ENCODE measurements at places on chromosomes 12 and 14. TPM values are rescaled to one million over a fixed set of nuclear protein-coding genes. Genes with fewer than 3 reads are reported as not detected.
A peak's percentile ranks its signal among the peaks of the same experiment; 100 is the strongest.

DNA sequence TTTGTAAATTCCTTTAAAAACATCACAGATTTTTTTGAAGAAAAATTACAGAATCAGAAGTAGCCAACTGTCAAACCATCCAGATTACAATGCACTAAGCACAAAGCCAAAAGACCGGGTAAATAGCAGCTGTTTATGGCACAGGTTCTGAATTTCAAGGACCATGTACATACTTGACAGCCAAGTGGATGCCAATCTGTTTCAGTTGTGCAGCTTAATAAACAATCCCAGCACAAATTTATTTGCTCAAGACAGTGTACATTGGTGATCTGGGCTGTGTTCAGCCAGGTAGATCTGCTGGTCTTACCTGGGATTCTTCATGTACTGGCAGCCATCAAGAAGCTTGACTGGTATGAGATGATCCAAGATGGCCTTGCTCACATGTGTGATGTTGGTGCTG is 229.8 kb upstream of the FLRT2 start:
- no peak for DNase-seq

- peak; percentile 93 for DNase-seq
These were observed 72.5 kb downstream of the ITPK1 start for GRCh38 chr14:93042968-93043940.

- no peak for DNase-seq
These were observed 168.3 kb downstream of the PAWR start for GRCh38 chr12:79522257-79522988.

GRCh38 chr14:74979029-74979428 is 23.6 kb upstream of the PGF start:
- no peak for DNase-seq

DNA sequence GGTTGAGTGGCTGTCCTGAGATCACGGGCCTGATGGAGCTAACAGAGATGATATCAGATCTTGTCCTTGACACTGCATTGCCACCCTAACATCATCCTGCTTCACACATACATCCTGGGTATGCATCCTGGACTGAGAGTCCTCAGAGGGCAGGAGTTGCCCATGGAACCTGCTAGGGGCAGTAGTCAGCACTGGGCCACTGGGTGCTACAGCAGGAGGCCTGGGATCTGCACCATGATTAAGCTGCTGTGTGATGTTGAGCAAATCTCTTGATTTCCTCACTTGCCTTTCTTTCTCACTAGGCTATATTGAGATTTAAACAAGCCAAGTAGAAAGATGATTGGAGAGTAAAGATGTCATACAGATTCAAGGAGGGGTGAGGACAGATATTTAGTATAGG is 22.1 kb upstream of the EIF4B start:
- no peak for DNase-seq

DNA sequence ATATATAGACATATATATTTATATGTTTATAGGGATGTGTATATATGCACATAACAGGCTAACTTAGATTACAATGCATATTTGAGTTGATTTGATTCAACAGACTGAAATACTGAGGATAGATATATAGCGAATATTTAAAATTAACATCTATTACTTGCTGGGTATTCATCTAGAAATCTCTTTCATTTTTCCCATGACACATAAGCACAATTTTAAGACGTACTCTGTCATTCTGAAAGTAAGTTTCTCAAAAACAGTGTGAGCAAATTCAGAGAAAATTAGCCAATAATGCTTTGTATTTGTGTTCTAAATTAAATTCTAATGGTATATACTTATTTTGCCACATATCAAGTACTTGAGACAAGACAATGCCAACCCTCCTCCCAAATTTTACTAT is 907.5 kb upstream of the MDGA2 start:
- DNase-seq, result no peak

- peak; percentile 59 for DNase-seq
These were observed 46.8 kb upstream of the CISTR start for GRCh38 chr12:53798575-53798974.

DNA sequence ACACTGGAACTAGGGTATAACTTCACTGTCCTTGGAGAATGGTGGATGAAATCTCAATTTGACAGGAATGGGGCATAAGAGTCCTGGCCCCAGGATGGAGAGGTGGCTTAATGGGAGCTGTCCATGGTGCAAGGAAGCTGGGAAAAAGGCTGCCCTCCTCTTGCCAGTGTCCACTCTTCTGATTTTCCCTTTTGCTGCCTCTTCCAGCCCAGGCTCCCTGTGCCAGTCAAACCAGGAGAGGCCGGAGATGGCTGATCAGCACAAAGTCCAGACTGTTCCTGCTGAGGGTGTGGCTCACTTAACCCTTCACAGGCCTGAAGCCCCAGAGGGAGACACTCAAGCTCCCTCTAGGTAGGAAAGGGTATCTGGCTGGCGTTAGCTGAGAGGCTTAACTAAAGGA is at the start of gene MYO1A:
MYO1A (minus strand) TSS at position 240 of the 400 bp plus-strand sequence. CDS start 1,806 bp downstream, outside the sequence.
- peak; percentile 28 for DNase-seq

DNA sequence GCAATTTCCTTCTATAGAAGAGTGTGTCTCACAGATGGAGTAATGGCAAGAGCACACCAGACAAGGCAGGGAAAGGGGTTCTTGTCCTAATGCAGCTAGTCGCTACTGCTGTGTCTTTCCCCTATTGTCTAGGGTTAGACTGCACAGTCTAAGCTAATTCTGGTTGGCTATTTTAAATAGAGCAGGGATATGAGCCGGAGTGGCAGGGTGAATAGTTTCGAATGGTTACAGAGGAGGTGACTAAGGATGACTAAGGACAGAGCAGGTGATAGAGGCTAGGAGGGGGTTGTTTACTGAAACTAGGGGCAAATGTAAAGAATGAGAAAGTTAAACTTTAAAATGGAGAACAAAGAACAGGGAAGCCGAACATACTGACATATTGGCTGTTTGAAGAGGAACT is 25.6 kb upstream of the CPNE8 start:
- peak; percentile 3 for DNase-seq

- DNase-seq, result peak; percentile 13
These were observed 98.9 kb upstream of the HMGA2 start for GRCh38 chr12:65725376-65725775.

GRCh38 chr12:52245962-52246569 is 13.0 kb downstream of the KRT7 start:
- peak; percentile 33 for DNase-seq

Gene CAPZA3
- total RNA-seq, result 0.28 TPM

Gene GZMB
- total RNA-seq, result not detected

Gene OASL
- total RNA-seq, result 0.47 TPM

Gene MYO1H
- not detected for total RNA-seq

Gene MORN3
- 0.52 TPM for total RNA-seq

Data from MCF 10A (cell line).